ENCODE measurements at places on chromosomes 6 and 20.

- no peak for DNase-seq
Measured at GRCh38 chr20:33148040-33148439, 19.9 kb upstream of the BPIFA2 start.

- peak; percentile 40 for DNase-seq
Measured at GRCh38 chr6:10084111-10084986, 330.5 kb downstream of the TFAP2A start.

DNA sequence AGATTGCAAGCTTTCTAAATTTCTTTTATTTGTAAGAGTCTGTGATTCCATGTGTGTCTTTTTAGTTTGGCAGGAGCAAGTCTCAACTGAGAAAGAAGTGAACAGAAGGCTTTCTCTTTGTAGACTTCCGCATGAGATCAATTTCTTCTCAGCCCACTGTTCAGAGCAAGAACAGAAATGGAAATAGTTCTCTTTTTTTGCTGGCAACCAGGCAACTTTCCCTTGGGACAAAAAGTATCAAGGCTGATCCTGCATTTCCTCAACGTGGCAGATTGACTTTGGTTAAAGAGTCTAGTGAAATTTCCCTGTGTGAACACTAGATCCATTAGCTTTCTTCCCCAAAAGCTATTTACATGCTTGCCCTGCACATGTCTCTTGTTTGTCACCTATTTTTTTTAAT, 46.8 kb upstream of the JAG1 start:
- DNase-seq, result no peak

- DNase-seq, result no peak
Measured at GRCh38 chr6:28211840-28212509, 13.1 kb upstream of the ZSCAN9 start.

- DNase-seq, result no peak
Measured at GRCh38 chr6:51640021-51640420, 447.4 kb downstream of the PKHD1 start.

DNA sequence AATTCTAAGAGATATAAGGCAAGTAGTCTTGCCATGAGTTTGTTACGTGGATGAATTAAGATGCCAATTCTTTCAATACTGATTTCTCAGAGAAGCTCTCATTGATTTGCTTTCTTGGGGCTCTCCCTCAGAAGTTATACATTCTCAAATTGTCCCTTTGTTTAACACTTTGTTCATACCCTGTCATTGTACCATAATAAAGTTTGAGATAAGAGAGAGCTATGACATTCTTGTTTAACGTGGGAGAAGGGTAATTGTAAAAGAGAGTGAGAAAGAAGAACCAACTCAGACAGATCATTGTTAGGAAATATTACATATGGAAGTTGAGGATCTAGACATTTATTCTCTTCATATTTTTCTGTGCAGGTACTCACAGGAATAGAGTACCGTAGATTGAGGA, 19.1 kb downstream of the ACSS2 start:
- DNase-seq, result no peak
